ENCODE measurements at places on chromosomes 6 and 20.
A peak's percentile ranks its signal among the peaks of the same experiment; 100 is the strongest.

GRCh38 chr20:32989507-32990283, 14.5 kb downstream of the SUN5 start:
- no peak for DNase-seq

- no peak for DNase-seq
Measured at GRCh38 chr20:45087097-45087790, 13.7 kb downstream of the KCNS1 start.

GRCh38 chr6:149248693-149249369, 68.7 kb upstream of the TAB2 start:
- DNase-seq, result no peak

DNA sequence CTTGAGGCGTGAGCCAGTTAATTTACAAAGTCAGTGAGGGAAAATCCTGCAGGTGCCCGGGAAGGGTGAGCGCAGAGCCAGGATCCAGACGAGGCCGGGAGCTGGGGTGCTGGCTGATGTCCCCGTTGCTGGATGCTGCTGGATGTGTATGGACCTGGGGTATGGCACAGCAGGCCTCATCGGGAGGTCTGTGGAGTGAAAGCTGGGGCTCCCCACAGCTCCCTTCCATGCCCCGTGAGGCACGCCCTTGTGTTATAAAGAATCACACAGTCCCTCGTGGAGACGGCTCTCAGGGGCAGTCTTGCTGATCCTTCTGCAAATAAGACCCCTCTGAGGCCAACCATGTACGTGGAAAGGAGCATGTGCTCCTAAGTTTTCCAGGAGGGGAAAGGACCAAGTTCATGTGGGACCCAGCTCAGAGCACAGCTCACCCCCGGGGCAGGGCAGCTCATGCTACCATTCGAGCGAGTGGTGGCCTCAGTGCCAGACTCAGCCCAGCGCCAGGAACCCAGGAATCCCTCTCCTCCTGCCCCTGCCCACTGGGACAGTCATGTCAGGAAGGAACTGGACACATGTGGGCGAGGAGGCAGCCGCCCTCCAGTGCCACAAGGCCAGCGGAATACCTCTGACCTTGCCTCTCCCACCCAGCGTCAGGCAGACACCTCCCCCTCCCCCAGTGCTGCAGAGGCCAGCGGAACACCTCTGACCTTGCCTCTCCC, 97.5 kb downstream of the CDH4 start:
- DNase-seq, result no peak

GRCh38 chr6:155695495-155695894, 239.9 kb upstream of the NOX3 start:
- DNase-seq, result no peak

DNA sequence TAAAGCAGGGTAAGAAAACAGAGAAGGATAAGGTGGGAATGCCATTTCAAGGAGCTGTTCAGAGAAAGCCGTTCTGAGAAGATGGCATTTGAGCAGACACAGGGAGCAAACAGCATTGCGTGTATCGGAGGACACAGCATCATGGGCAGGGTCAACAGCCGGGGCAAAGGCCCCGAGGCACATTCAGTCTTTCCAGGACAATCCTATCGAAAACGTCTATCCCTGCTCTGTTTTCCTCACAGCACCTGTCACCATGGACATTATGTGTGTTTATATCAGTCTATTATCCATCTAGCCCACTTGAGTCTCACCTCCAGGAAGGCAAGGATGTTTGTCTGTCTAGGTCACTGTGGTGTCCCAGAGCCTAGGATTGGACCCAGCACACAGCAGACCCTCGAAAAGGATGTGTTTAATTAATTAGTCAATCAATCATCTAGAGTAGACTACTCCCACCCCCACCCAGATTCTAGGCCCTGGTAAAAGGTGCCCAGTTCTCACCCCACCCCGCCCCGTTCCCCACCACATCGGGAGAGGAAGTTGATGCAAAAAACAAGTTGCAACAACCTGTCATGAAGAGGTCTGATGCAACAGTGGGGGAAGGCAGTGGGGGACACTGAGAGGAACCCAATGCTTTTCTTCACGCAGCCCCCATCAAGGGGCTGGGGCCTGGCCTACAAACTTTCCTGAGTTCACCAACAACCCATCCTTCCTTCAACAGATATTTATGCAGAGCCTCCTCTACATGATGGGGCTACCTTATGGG, 66.6 kb downstream of the PREX1 start:
- DNase-seq, result no peak

DNA sequence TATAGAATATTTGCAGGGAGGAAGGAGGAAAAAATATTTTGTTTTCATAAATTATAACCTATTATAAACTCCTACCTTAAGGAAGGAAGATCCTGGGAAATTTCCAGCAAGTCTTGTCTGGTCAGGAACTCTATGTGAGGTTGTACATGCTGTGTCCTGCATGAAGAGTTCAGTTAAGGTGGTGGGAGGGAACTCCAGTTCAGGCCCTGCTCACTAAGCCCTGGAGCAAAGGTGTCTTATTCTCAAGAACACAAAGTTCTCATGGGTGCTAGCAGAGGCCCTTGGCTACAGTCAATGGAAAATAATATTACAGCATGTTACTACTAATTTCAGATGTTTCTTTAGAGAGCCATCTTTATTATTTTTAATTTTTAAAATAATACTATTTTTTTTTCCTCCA, 3.8 kb upstream of the OGFRL1 start:
- DNase-seq, result no peak

GRCh38 chr20:4350096-4350495, 334.7 kb upstream of the RNF24 start:
- DNase-seq, result no peak

DNA sequence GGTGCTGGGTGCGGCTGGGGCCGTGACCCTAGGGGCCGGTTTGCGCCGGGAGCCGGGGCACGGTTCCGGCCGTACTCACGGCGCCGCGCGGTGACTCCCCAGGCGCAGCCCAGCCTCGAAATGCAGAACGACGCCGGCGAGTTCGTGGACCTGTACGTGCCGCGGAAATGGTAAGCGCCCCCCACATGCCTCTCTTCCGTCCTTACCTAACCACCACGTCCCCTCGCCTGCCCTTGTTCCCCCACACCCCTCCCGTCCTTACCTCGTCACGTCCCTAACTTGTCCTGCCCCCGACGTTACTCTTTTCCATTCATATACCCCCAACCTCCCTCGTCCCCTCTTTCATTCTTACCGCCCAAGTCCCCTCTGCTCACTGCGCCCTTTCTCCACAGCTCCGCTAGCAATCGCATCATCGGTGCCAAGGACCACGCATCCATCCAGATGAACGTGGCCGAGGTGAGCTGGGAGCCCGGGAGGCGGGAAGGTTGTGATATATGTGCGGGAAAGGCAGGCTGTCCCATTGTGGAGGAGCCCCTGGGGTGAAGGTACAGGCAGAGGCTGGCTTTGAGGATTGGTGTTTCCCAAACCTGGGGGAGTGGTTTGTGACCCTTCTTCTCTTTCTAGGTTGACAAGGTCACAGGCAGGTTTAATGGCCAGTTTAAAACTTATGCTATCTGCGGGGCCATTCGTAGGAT, 463 bp downstream of the RPS21 start:
- no peak for DNase-seq

DNA sequence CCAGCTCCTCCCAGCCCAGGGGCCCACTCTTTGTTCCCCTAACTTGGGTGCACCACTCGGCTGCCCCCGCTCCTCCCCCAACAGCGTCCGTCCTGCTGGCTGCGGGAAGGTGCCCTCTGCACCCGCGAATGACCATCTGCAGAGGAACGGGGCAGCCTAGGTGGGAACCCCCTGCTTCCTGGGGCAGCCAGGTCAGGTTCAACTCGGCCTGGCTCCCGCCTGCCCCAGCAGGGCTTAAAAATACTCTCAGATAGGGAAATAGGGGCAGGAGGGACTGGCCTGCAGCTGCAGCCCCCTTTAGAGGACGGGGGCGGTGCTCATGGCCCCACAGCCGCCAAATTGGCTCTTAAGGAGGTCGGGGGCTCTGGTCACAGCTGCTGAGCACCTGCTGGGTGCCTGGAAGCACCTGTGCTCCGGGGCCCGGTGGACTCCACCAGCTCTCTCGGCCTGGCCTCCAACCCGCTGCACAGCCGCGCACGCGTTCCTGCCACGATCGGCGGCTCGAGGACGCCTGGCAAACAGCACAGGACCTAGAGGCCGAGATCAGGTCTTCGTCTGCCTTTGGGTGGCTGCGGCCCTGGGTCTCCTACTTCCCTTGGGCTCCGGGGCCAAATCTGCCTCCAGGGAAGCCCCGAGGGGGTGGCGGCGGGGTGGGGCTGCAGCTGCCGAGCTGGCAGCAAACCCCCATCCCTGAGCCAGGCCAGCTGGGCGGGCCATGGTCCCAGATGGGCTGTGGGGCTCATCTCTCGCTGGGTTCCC, 700 bp upstream of the LAMA5 start:
- no peak for DNase-seq

DNA sequence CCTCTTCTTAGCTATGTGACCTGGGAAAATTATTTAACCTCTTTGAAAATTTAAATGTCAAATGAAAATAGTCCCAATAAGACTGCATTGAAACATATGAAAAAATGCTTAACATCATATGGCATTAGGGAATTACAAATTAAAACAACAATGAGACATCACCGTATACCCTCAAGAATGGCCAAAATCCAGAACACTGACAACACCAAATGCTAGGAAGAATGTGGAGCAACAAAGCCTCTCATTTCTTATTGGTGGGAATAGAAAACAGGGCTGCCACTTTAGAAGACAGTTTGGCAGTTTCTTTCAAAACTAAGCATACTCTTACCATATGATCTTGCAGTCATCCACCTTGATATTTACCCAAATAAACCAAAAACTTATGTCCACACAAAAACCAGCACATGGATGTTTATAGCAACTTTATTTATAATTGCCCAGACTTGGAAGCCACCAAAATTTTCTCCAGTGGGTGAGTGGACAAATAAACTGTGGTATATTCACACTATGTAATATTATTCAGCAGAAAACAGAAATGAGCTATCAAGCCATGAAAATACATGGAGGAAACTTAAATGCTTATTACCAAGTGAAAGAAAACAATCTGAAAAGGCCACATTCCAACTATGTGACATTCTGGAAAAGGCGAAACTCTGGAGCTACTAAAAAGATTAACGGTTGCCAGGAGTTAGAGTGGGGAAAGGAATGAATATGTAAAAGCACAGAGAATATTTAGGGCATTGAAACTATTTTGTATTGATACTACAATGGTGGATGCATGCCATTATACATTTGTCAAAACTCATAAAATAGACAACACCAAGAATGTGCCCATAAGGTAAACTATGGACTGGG, 459.9 kb downstream of the GRIK2 start:
- DNase-seq, result no peak

DNA sequence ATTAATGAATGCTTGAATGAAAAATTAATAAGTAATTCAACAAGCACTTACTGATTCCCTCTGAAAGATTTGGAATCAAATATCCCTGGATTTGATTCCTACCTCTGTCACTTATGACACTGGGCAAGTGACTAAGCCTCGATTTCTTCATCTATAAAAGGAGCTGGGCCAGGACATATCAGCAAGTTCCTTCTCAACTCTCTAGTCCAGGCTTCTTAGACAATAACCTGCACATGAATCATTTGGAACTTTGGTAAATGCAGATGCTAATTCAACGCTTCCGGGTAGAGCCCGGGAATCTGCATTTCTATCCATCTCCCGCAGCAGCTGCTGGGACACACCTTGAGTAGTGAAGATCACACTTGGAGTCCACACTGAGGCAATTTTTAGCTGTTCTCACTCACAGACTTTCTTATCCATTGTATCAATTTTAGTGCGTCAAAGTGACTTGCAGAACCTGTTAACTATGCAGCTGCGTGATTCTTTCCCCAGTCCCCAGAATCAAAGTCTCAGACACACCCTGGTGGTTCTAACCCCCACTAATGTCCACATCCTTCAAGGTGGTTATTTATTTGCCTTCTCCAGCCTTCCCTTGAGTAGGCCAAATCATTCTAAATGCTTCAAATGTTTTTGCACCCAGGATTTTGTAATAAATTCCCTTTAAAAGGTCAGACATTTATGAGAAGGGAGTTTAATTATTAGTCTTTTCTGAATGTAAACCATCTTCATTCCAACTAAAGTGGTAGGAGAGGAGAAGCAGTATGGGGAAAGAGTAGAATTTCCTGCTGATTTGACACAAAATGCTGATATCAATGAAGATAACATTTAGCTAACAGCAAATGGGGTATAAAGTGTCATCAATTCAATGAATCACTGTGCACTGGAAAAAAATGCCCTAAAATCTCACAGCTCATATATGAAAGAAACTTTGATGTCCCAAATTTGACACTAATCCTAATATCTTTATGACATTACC, 26.0 kb upstream of the CCND3 start:
- no peak for DNase-seq

DNA sequence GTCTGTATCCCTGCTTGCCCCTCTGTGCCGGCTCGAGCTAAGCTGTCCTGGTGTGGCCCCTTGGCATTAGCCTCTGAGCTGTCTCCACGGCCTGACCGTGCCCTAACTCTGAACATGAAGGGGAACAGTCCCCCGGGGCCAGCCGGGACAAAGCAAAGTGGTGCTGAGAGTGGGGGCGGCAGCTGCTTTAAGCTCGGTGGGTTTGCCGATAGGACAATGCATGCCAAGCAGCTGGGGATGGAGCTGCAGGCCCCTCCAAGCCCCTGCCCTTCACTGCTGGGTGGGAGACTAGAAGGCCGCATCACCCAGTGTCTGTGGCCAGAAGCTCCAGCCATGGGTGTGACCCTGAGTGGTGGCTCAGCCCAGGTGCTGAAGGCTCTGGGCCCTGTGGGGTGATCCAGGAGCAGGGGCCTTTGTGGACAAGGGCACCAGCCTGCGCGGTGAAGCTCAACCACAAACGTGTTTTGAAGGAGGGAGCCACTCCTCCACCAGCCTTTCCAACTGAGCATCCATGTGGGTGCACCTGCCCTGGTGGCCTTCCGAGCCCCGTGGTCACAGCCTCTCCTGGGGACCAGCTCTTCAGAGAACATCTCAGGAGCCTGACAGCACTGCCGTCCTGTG, 242.5 kb downstream of the ERMARD start:
- DNase-seq, result peak; percentile 77

DNA sequence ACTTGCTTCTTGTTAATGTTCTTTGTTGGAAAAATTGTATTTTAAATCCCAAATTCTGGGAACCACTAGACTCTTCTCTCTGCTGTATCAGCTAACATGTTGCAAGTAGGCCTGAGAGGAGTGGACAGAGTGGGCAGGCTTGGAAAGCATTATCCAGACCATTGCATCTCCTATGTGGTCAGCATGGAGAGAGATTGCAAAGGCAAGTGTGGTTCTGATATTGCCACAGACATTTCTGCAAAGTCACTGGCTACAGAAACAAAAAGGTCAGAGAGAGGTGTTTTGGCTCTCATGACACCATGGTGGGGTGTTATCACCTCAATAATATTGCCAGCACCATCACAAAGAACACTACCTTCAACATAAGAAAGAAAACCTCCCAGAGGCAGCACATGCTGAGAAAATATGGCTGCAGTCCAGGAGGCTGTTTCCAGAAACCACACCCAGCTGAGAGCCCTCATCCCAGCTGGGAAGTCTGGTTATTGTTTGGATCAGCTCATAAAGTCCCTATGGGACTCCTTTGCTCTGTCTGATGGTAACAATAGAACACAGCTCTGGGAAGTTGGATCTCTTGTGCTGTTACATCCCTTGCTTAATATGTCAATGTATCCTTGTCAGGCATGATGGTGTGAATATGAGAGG, 78.2 kb upstream of the TBX18 start:
- DNase-seq, result no peak

GRCh38 chr20:8757146-8757545, 311.7 kb upstream of the PLCB4 start:
- DNase-seq, result no peak

GRCh38 chr20:62744741-62745191, 36.1 kb downstream of the NTSR1 start:
- DNase-seq, result no peak

Data from vagina (tissue), 2 donors.